NCI-H69 (cell line): ENCODE measurements at places on chromosomes 2 and 18.

GRCh38 chr2:197258580-197258979 lies 52.0 kb downstream of the ANKRD44 start:
- DNase-seq: no peak

- no peak for DNase-seq
These were observed 210.3 kb downstream of the ZRANB3 start for GRCh38 chr2:135320465-135321355.

DNA sequence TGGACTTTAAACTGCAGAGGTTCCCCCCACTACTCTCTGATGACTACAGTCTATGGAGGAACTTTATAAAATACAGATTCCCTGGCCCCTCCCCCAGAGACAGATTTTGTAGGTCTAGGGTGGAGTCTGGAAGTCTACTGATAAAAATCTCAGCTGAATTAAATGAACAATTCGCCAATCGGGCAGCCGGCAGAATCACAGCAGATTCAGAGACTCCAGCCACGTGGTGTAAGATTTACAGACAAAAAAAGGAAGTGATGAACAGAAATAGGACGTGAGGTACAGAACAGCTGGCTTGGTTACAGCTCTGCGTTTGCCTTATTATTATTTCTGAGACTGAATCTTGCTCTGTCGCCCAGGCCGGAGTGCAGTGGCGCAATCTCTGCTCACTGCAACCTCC lies 21.4 kb upstream of the MTA3 start:
- no peak for DNase-seq

- DNase-seq: peak; percentile 73
These were observed 48.0 kb upstream of the MRPL33 start for GRCh38 chr2:27723372-27724144.

DNA sequence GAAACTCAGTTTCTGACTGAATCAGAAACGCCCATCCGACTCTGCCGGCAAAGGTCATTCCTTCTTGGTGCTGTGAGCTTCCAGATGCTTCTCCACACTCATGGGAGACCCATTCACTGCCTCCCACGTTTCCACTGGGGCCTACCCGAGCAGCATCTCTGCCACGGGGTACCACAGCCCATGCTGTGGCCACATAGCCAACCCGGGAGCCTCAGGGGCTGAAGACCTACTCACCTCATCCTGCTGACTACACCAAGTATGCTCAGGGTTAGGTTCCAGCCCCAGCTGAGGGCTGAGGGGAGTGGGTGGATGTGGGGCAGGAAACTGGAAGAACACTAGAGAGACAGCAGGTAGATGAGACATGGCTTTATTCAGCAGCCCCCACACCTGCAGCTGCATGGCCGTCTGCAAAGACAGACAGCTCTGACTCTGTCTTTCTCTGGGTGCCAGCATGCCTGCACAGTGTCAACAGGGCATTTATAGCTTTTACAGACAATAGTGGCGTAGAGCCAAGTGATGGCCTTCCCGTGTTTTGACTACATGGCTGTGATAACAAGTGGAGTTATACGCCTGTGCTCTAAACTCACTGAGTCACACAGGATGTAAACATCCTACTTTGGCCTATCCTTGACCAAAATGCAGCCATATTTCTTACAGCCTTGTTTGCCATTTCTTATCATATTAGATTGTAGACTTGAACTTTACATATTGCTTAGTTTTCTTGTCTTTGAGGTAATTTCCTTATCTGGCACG lies 16.5 kb upstream of the KLHL23 start:
- peak; percentile 54 for DNase-seq
